ENCODE measurements at places on chromosomes 2 and 18.

- no peak for DNase-seq
Observed at GRCh38 chr2:201955702-201956141, 77.9 kb upstream of the FZD7 start.

DNA sequence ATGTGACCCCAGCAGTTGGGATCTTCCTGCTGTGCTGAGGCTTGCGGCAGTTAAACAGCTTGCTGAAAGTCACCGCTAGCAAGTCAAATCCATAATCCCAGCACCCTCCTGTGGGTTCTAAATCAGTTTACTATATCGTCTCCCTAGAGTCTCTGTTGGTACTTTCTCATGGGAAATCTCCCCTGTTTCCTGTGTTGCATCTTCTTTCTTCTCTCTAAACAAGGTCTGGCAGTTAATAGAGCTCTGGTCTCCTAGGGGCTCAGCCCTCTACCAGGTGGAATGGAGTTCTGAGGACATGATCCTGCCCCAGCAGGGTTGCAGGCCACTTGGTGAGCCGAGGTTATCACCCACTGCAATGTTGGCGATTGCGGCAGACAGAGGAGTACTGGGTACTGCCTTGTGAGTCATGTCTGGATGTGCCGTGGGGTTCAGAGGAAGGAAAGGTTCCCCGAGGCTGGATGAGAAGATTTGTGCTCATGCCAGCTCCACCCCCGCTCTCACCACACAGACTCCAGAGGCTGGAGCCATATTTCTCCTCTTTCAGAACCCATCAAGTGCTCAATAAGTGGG, 59.4 kb upstream of the SIX2 start:
- DNase-seq = no peak

GRCh38 chr2:1887106-1887505, 142.8 kb upstream of the PXDN start:
- DNase-seq = no peak

DNA sequence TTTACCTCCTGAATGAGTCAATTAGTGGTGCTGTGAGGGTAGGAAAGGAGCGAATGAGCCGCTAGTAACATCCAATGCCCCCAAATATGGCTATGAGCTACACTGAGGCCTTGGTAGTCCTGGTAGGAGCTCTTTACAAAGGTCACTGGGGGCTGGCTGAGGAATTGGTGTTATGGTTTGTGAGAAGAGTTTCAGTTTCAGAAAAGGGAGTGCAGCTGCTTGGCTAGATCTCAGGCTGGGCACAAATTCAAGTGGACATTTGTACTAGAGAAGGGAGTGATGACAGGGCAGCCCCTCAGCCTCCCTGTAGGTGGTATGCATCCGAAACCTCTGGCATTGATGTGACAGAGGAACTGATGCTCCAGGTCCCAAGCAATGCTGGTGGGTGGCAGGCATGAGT, 13.9 kb upstream of the PAIP2B start:
- no peak for DNase-seq

- DNase-seq = no peak
Observed at GRCh38 chr2:155215037-155215707, 516.7 kb downstream of the KCNJ3 start.

- no peak for DNase-seq
Observed at GRCh38 chr18:60248336-60249330, 123.9 kb downstream of the MC4R start.

DNA sequence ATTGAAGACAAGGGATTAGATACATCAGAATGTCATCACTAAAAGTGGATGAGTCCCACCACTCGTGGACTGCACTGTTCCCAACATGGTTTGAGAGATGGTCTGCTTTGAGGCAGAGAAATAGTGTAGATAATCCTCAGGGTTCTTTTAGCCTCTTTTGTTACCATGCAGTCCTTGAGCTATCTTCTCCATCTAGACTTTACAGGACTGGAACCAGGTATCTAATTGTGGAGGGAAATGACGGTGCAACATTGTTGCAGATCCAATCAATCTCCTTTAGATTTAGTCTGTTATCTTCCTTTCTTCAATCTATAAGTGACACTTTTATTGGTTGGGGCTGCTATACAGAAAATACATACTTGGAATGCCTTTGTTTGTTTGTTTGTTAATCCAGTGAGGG, 183.8 kb upstream of the CWC22 start:
- no peak for DNase-seq

DNA sequence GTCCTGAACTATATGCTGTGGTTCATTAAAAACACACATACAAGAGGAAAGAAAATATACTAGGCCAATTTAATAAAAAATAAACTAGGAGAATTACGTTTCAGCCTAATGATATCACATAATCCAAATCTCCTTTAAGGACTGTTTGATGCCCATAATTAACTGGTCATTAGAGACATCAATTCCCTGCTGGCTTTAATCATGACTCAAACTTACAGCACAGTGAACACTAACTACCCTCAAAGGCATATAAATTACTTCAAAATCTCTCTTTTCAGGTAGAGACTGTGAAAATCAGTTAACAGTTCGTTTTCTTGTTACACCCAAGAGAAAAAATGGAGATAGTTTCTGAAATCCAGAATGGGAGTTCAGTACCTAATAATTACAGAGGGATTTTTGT, 567.4 kb downstream of the CBLN2 start:
- no peak for DNase-seq

GRCh38 chr18:68841301-68841700, 43.4 kb downstream of the CCDC102B start:
- DNase-seq = no peak

DNA sequence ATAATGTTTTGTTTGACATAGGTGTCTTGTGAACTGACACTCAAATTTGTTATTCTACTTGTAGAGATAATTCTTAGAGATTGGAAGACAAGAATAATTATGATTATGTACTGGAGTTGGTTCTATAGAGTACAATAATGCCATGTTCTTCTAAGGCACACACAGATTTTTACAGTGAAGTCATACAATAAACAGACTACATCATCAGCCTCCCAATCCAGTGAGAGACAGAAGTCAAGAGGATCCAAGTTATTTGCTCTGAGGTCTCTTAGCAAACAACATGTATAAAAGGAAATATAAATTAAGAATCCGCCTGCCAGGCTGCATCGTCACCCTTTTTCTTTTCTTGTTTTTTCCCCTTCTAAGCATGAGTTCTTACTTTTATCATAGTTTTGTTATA, 613.5 kb upstream of the SETBP1 start:
- DNase-seq = no peak

DNA sequence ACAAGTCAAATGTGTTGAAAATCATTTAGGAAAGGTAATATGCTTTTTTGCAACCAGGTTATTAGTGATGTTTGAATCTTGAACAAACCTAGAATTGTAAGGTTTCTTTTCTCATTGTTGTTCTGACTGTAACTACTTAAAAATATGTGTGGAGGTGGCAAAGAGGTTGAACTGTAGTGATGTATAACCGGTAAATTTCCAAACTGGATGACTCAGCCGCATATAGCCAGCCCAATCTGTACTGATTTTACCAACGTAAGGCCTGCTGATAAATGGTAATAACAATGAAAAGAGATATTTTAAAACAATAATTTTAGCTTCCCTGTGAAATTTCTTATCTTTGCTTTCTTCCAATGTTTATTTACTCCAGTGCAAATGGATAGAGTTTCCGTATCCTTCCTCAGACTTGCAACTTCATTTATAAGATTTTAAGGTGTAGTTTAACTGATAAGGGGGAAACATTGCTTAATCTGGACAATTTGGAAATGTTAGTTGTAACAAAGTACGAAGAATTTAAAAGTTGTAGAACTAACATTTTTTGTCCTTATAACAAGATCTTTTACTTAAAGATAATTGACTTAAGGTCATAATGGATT, 1170.4 kb upstream of the ZEB2 start:
- DNase-seq = no peak

DNA sequence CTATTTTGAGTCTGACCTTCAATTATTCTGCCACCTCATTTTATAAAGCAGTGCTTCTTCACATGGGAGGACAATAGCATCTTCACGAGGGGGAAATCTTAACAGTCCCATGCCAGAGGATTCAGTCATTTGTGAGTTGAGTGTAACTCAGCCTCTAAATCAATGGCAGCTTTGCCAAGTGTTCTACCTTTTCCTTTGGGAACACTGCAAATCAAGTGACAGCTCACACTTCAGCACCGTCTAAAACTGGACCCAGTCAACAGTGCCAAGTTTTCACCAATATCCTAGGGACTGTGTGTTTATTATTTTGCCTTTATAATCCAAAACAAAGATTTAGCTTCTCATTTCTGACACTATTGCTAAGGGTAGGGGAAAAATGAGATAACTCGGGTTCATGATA, 133.6 kb downstream of the FIGN start:
- no peak for DNase-seq

- DNase-seq = no peak
Observed at GRCh38 chr2:196287523-196287922, 116.1 kb upstream of the STK17B start.

- DNase-seq = no peak
Observed at GRCh38 chr2:73059106-73059505, 12.4 kb downstream of the SFXN5 start.

DNA sequence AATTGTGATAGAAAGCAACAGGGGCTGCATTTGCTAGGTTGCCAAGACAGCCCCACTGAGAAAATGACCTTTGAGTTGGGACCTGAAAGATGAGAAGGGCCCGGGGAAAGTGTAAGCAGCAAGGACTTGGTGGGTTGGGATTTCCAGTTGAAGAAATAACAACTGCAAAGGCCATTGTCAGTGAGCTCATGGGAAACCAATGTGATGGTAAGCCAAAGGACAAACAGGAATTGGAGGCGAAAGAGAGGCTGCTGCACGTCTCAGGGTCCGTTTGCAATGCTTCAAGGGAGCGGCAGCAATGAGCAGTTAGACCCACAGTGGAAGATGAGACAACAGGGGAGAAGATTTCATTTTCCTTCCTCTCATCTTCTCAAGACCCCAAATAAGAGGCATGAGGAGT, 51.5 kb upstream of the RGPD4 start:
- no peak for DNase-seq

GRCh38 chr2:67214585-67215185, 182.4 kb upstream of the ETAA1 start:
- no peak for DNase-seq

- DNase-seq = no peak
Observed at GRCh38 chr2:142874293-142874814, 3.1 kb upstream of the KYNU start.

DNA sequence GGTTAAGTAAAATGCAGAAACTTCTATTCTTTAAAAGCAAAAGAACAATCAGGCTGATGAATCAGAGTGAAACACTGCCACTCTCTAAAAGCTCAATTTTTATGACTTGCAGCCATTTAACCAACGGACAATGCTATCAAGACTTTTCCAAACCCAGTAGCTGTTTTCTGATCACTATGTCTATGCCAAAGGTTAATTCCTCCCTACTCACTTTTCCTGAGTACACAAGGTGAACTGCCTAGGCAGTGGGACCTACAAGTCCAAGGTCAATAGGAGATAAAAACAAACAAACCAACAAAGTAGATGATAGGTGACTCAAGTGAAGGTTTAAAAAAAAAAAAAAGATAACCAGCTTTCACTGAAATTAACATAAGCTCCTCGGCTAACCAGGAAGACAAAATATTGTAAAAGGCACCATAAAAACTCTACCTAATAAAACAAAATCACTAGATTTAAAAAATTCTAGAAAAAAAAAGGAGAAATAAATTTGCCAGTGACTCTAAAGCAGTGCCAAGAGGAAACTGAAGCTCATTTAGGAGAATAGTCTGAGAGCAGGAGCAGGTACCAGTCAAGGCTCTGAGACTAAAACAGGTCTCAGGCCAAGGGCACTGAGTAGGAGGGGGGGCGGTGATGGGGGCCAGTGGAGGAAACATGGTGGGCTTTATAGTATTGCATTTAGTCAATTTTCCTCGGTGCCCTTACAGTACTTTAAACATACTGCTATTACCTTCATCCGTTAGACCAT, 134.1 kb upstream of the DLGAP1 start:
- DNase-seq = no peak

GRCh38 chr2:218368621-218369153, 12.0 kb downstream of the CATIP start:
- DNase-seq = no peak

GRCh38 chr2:213152065-213152794, 818 bp upstream of the IKZF2 start:
- DNase-seq = peak; percentile 74

DNA sequence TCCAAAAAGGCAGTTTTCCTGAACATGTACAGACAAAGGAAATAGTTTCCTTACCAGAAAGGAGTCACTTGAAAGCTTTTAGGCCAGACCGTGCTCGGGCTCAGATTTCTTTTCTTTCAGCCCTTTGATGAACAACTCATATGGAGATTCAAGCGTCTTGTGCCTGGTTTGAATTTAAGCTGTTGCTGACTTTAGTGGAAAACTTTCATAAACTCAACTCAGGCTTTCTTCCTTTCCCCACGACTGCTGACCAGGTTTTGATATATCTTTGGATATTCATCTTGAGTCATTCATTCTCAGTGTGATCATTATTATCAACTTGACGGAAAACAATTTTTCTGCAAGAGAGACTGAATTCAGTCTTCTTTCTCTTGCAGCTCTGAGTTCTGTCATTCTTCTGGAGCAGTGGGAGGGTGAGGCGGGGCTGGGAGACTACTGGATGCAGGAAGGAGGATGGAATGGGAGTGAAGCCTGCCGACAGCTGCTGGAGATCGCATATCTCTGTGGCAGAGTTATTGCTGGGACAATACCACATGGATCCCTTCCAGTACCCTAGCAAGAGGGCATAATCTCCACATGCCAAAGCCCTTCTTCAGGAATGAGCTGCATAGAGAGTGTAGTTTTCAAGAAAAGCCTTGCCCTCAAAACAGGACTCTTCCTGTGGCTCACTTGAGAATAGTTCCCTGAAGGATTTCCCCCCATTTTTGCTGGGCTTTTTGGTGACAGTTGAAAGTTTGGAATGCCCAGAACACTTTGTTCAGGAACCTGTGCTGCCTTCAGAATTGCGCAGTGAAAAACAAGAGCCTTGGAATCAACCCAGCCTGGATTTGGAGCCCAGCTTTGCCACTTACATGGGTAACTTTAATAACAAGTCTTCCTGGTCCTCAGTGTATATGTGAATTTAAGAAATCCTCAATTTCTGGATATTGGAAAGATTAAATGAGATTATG, 364.4 kb downstream of the ZNF521 start:
- DNase-seq = no peak

- DNase-seq = no peak
Observed at GRCh38 chr2:8849327-8849726, 11.9 kb upstream of the KIDINS220 start.

DNA sequence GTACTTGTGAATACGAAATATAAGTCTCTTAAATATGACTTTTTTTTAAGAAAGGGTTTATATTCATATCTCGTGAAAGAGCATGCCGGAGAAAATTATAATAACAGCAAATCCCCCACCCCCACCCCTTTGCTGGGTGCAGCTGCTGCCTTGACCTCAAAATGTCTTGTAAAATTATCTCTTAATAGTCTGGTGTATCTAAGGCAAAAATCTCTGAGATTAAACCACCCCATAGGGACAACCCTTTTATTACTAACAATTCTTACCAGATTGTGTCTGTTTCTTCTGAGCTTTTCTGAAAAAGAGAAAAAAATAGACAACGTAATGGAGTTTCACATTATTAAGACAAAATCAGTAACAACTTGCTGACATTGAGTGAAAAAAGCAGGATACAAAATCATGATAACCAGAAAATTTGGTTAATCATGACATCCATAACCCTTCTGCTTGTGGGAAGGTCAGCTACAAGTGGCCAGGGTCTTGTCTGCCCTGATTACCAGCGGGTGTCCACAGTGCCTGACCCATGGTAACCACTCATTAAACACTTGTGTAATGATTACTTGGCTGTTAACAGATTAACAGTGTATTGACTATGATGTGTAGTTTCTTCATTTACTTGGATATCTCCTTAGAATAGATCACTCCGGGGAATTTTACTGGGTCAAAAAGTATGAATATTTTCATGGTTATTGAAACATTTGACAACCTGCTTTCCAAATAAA, 1.5 kb downstream of the STRADB start:
- DNase-seq = no peak
